ENCODE measurements at places on chromosomes 7 and 10. TPM values are rescaled to one million over a fixed set of nuclear protein-coding genes. Genes with fewer than 3 reads are reported as not detected.

ANXA8L1 gene
- total RNA-seq, result 10.3 TPM

ACTR3C gene
- 2.0 TPM for total RNA-seq

GSTO1 gene
- total RNA-seq, result 299 TPM

ABCC2 gene
- total RNA-seq, result 1.0 TPM

SYT15B gene
- 1.3 TPM for total RNA-seq

FEZF1 gene
- not detected for total RNA-seq

PANK1 gene
- total RNA-seq, result 4.2 TPM

All from placental pericyte (primary cell).